Type B pancreatic cell (in vitro differentiated cells): ENCODE measurements at places on chromosomes 16 and 17. TPM values are rescaled to one million over a fixed set of nuclear protein-coding genes. Genes with fewer than 3 reads are reported as not detected.

CSH1 gene
- total RNA-seq = not detected in 2 replicates

MYL11 gene
- 10.4 and 21.7 TPM in 2 replicates for total RNA-seq

GRCh38 chr17:78759203-78759968 lies 22.7 kb downstream of the CYTH1 start:
- DNase-seq = no peak

DNA sequence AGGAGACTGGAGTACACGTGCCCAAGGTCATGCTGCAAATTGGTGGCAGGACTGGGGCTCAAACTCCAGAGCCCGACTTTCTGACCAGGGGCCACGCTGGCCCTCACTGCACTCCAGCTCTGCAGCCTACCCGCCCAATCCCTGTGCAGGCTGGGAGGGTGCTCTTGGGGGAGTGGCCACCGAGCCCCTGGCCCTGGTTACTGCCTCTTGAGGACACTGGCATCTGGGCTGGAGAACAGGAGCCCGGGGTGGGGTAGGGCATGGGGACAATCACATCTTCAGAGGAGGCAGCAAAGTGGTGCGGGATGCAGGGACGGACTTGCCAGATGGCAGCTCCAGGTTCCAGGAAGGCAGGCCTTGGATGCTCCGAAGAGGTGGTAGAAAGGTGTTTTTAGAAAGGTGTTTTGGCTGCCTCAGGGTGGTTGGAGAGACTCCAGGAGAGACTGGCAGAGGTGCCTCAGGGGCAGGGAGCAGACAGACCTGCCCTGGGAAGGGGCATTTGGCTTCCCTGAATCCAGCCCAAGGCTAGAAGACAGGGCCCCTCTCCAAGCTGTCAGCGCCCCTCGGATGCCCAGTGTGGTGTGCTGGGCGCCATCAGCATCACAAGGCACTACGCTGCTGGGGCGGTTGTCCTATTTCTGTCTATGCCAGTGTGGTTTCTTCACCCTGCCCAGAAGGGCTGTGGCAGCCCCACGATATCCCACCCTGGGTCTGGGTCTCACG lies 220.6 kb downstream of the NTN1 start:
- no peak for DNase-seq

- no peak for DNase-seq
These were observed 75.1 kb downstream of the GRIN2A start for GRCh38 chr16:10107081-10107480.

OR3A3 gene
- not detected in 2 replicates for total RNA-seq
